ENCODE measurements at places on chromosomes 2 and 18.

DNA sequence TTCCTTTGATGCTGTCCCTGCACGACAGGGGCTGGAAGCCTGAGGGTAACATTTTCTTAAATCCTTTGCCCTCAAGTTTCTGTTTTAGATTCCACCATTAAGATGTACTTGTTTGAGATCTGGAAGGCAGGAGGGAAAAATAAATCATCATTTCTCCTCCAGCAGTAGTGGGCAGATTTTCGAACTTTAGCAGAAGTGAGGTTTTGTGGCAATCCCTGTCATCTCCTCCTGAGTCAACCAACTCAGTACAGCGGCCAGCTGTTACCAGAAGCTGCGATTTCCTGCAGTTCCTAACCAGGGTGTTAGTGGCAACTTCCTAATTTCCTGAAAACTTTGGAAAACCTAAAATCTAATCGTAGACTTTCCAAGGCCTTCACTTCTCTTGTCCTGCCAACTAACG lies 517.2 kb upstream of the ACVR2A start:
- no peak for DNase-seq

GRCh38 chr18:76376668-76377358 lies 118.2 kb downstream of the ZNF516 start:
- no peak for DNase-seq

GRCh38 chr2:112811276-112811831 lies 25.2 kb downstream of the IL1B start:
- no peak for DNase-seq

DNA sequence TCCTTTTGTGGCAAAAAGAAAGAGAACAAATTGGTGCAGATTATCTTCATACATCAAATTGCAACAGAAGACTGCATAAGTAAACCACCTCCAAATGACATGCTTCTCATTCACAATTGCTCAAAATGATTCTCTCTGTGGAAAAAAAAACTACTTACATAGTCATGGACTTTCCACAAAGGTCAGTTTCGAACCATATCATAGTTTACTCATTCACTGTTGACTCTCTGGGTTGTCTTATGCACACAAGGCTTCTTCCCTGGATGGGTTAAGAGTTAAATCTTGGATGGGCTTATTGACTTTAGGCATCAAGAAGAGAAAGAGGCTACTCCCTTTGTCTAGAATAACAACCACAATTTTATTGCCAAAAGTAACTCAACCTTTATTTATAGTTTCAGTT lies 91.3 kb upstream of the RAB27B start:
- no peak for DNase-seq

GRCh38 chr2:96967436-96967835 lies 18.9 kb downstream of the FAM178B start:
- DNase-seq = no peak

DNA sequence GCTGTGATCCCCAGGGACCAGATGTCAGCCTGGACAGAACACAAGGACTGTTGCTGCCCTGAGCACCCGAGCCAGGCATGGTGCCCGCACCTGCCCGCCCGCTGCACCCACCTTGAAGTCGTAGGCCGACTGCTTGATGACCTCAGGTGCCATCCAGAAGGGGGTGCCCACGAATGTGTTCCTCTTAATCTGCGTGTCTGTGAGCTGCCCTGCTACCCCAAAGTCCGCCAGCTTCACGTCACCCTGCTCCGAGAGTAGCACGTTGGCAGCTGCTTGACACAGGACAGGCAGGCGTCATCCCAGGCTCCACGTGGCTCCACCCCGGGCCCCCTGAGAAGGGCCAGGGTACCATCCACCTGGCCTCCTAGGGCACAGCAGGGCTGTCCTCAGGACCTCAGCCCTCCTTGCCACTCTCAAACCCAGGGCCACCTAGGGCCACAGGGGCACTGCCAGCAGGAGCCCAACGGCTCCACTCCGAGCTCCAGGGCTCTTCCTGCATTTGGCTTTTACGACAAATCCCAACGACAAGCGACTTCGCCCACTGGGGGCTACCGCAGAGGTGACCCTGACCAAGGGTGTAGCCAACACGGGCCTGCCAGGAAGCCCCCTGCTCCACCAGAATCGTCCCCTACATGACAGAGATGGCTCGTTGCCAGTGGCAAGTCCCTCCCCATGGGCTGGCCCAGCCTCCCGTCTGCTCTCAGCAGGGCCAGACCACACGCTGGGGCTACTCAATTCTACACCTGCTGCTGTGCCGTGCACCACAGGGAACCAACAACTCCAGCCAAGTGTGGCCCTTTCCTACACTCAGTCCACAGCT lies 9.0 kb downstream of the STK25 start:
- no peak for DNase-seq

DNA sequence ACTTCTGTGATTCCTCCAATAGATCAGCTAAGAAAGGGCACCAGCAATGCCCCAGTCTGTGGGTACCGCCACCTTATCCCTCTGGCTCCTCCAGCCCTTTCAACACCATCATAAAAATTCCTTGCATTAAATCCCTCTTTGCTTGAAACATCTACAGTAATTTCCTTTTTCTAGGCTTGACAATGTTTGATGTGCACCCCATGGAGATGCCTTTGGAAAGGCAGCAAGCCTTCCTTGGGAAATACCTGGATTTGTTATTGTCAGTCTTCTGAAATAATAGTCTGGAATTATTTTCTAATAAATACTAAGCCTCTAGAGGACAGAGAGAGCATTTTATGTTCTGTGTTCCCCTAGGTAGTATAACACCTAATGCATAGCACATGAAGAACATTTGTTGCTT lies 46.1 kb downstream of the NCKAP5 start:
- DNase-seq = no peak

DNA sequence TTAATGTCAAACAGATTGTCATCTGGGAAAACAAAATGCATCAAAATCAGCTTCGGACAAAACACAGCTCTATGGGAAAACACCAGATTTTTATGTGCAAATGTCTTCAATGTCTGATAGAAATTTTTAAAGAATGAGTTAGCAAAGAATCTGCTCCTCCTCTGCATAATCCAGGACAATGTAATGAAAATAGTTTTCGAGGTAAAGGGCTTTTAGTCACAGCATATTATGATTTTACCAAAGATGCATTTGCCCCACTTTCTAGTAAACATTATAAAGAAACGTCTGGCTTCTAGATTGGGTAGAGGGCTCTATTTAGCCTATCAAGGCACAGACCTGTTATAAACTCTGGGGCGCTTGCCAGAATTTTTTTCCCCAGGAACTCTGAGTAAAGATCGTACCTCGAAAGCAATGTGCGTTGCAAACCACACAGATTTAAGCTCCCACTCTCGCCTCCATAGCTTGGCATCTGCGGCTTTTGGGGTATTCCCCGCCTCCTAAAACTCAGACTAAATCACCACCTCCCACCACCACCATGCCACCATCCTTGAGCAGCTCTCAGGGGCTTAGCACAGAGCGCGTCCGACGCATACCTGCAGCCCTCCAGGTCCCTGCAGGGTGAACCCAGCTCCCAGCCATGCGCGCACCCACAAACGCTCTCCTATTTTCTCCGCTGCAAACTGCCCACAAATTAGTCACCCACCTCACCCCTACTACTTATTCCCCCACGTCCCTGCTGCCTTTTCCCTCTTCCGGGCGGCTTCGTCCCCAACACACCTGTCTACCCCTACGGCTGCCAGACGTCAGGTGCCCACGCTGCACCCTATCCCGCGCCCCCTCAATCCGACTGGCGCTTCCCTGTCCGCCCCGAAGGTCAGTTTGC lies 829 bp downstream of the ACVR1C start:
- DNase-seq = no peak

GRCh38 chr2:236865052-236865451 lies 220.6 kb upstream of the COPS8 start:
- DNase-seq = no peak

- DNase-seq = peak; percentile 56
Measured at GRCh38 chr2:25586726-25587144, 86.6 kb downstream of the DTNB start.

GRCh38 chr2:9757501-9758264 lies 85.6 kb upstream of the TAF1B start:
- no peak for DNase-seq

- DNase-seq = no peak
Measured at GRCh38 chr18:70758780-70759179, 469.9 kb downstream of the SOCS6 start.

- DNase-seq = no peak
Measured at GRCh38 chr2:200689115-200689514, 103.3 kb downstream of the AOX1 start.

DNA sequence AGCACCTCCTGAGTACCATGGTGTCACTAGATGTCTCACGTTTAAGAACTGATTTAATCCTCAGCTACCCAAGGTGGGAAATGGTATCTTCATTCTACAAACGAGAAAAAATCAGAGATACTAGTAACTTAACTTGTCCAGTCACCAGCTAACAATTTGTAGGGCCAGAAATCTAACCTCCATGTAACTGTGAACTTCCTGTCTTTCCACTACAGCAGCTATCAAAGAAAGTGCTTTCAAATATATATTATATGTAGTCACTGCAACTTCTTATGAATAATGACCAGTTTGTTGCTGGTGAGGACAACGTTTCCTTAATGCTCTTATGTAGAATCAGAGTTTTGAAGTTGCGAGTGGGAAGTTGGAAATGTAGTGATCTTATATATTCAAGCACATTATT lies 1.9 kb downstream of the REV1 start:
- DNase-seq = no peak

DNA sequence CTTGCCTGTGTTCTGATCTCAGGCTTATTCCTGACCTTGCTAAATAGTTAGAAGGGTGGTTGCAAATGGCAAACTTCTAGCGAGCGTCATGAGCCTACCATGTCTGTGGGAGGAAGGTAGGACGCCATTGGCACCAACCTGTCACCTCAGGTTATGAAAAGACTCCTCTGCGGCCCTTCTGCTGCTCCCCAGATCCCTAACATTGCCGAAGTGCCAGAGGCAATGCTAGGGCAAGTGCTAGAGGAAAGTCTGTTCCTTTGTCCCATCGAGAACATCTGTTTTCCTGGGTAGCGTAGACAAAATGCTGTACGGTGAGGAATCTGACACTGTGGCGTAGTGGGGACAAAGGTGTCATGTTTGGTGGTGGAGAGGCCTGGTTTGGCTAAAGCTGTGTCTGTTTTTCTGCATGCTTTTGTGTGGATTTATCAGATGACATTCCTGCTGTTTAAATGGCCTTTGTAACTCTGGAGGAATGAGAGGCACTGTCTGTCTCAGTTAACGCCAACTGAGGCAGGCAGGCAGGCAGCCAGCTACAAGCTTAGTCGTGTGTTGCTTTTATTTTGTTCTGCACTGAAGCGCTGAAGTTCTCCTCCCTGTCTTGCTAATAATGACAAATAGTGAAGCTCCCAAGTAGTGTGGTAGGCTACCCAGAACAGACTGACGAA lies 94.1 kb downstream of the PRPF40A start:
- no peak for DNase-seq

Data from dermis microvascular lymphatic vessel endothelial cell (primary cell).